ENCODE measurements at places on chromosomes 5 and 9. TPM values are rescaled to one million over a fixed set of nuclear protein-coding genes. Genes with fewer than 3 reads are reported as not detected.

DNA sequence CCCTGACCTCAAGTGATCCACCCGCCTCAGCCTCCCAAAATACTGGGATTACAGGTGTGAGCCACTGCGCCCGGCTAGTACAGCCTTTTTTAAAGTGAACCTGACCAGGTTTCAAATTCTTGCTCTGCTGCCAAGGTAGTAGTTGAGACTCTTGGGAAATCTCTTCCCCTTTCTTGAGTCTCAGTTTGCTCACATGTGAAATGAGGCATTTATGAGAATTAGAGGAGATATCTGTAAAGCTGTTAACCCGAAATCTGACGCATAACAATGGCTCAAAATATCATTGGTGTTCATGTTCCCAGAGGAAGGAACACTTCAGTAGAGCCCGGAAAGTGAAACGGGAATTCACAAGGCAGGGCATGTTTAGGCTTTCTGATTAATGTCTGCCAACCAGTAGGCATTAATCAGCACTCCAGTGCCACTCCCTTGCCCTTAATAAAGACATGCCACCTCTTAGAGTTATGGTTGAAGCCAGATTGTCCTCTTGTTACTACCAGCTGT is 1.5 kb downstream of the ARPC5L start:
- H3K36me3 ChIP-seq = peaks cover 22% of the 10 kb centered on the region
- peak overlapping the region; percentile 55 for H3K4me3 ChIP-seq
- H3K4me1 ChIP-seq = peaks cover 45% of the 10 kb centered on the region

PCDHB11 gene
- not detected for total RNA-seq

GRCh38 chr9:7088611-7089010 is 330.8 kb downstream of the KDM4C start:
- H3K36me3 ChIP-seq = no peaks in the 10 kb centered on the region
- no peak overlapping the region for H3K4me3 ChIP-seq
- H3K27me3 ChIP-seq = no peaks in the 10 kb centered on the region
- no peak overlapping the region for H3K27ac ChIP-seq
- DNase-seq = no peak

DNA sequence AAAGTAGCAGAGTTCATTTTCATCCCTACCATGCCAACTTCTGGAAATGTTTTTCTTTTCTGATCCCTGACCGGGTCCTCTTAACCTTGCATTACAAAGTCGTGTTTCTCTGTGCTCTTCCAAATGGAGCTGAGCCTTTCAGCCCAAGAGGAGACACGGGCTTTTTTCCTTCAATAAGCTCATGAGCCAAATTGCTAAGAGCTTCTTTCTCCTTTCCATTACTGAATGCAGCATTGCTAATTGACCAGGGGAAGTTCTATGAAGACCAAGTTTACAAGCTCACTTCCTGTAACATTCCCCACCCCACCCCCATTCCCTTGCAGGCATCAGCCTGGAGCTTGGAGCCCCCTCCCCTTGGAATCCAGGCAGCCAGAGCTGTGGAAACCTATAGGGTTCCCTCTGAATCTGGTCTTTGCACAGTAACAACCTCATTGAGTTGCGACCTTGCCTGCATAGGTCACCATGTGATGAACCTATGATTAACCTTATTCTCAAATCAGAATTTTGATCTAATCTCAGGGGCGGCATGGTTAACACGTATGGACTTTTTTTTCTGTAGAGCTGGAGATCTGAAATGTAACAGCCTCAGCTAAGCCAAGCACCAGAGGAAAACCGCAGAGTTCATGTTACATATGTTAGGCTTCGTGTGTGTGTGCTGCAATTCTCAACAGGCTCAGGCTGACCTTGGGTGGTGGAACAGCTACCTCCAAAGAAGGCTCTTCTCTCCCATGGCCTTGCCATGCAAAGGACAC is 395.7 kb upstream of the ZNF462 start:
- H3K36me3 ChIP-seq = no peaks in the 10 kb centered on the region
- no peak overlapping the region for H3K27ac ChIP-seq
- no peaks in the 10 kb centered on the region for H3K27me3 ChIP-seq

DNA sequence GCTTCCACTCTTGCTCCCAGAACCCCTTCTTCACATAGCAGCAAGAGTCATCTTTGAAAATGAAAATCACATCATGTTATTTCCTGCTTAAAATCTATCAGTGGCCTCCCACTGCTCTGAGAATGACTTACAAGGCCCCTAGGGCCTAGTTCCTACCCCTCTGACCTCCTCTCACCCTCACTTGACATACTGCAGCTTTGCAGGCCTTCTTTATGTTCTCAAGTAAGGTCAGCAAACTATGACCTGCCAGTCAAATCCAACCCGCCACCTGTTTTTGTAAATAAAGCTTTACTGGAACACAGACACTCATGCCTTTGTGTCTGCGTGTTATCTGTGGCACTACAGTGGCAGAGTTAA is 185.7 kb downstream of the NR3C1 start:
- peaks cover 3% of the 10 kb centered on the region for H3K36me3 ChIP-seq
- H3K4me3 ChIP-seq = peak overlapping the region; percentile 38
- no peaks in the 10 kb centered on the region for H3K27me3 ChIP-seq
- H3K27ac ChIP-seq = peak overlapping the region; percentile 3
